Activated CD4-positive, alpha-beta T cell treated with anti-CD3 and anti-CD28 coated beads for 48 hours (primary cell): ENCODE measurements at places on chromosomes 5 and 9.

- DNase-seq = no peak
Measured at GRCh38 chr5:147452165-147452811, 57.6 kb downstream of the DPYSL3 start.

GRCh38 chr9:37575511-37575914 lies 667 bp downstream of the FBXO10 start:
- DNase-seq = no peak

- DNase-seq = no peak
Measured at GRCh38 chr9:6938447-6938846, 180.7 kb downstream of the KDM4C start.

GRCh38 chr5:126385524-126386502 lies 37.4 kb upstream of the GRAMD2B start:
- no peak for DNase-seq

DNA sequence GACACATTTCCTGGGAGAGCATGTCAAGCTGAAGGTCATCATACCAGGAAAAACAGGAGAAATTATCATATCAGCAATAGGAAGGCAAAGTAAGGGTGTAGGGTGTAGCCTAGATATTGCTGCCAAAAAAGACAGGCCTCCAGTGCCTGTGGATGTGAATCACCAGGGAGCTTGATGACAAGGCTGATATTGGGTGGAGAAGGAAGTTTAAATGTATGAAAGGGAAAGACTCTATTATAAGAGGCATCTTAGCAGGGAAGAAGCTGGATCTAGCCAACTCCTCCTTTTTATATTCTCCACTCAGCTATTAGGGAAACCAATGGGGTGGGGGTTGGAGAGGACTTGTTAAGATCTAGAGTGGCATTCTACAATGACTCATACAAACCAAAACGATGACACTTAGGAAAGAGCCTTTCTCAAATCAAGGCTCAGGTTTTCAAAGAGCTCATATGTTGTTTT lies 13.4 kb upstream of the TXNDC8 start:
- DNase-seq = no peak

- no peak for DNase-seq
Measured at GRCh38 chr5:102853680-102854079, 98.6 kb downstream of the PAM start.

DNA sequence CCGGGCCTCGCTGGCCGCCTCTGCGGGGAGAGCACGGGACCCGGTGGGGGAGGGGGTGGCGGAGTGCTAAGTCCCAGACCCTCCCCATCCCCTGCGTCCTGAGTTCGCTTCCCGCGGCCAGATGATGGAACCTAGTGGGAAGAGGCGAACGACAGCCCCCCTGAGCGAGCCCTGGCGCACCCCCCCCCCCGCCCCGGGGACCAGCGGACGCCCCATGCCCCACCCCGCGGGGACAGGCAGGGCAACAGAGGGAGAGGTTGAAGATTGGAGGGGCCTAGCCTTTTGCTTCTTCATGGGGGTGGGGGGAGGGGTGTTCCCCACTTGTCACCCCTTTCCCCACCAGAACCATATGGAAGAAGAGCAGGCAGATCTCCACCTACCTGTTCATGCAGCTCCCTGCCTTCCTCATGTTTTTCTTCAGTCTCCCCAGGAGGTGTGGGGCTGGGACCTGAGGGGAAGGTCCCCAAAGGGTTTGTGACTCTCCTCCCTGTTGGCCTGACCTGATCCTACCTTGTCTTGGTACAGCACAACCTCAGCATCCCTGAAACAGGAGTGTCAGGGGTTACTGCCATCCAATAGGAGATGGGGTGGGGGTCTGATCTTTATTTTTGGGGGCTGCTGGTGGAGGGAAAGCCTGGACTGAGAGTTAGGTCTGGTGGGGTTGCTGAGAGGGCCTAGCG lies 485 bp downstream of the FAM53C start:
- DNase-seq = peak; percentile 18

GRCh38 chr5:77168879-77169244 lies 41.6 kb upstream of the PDE8B start:
- no peak for DNase-seq

GRCh38 chr5:76337953-76338451 lies 65.1 kb upstream of the IQGAP2 start:
- DNase-seq = peak; percentile 44

DNA sequence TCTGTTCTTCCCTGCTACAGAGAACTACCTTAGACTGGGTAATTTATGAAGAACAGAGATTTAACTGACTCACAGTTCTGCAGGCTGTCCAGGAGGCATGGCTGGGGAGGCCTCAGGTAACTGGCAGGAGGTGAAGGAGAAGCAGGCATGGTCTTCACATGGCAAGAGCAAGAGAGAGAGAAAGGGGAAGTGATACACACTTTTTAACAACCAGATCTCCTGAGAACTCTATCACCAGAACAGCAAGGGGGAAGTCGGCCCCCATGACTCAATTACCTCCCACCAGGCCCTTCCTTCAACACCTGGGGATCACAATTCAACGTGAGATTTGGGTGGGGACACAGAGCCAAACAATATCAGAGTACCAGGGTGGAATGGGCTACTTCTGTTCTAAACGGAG lies 766.8 kb downstream of the TLE1 start:
- no peak for DNase-seq

- DNase-seq = no peak
Measured at GRCh38 chr9:114431003-114431402, 43.2 kb upstream of the AKNA start.

DNA sequence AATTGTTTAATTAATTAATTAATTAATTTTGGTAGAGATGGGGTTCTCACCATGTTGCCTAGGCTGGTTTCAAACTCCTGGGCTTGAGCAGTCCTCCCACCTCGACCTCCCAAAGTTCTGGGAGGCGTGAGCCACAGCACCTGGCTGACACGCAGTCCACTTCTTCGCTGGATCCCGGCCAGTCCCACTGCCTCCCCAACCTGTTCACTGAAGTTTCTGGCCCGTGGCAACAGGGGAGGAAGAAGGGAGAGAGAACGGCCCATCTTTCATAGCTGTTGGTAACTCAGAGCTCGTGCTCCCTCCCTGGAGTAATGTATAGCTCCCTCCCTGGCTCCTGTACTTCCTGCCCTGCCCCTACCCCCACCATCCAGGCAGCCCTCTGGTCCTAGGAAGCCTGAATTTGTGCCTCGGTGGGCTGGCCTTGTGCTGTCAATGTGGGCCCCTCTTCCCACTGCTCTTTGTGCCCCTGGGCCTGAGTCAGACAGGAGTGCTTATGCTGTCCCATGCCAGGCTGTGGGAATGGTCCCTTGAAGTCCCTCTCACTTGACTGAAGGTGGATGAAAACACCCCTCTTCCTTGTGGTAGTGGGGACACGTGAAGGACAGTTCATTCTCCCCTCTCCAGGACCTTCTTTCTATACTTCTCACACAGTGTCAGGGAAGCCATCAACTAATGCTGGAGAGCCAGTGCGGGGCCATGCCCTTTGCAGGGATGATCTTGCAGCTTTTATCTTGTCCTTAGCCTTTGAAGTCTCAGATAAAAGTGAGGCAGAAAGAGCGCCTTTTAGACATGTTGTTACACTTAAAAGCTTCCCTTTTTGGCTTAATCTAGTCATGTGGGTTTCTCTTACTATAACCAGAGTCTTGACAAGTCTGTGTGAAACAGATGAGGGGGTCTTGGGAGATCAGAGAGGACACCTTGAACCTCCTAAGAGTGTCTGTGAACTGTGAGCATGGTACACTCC lies 38.1 kb downstream of the ANGPTL2 start:
- no peak for DNase-seq

GRCh38 chr9:95142315-95142714 lies 175.2 kb downstream of the FANCC start:
- no peak for DNase-seq

- no peak for DNase-seq
Measured at GRCh38 chr5:171055875-171056454, 194.1 kb downstream of the RANBP17 start.

GRCh38 chr5:75567710-75568109 lies 43.5 kb upstream of the ANKDD1B start:
- DNase-seq = peak; percentile 21

DNA sequence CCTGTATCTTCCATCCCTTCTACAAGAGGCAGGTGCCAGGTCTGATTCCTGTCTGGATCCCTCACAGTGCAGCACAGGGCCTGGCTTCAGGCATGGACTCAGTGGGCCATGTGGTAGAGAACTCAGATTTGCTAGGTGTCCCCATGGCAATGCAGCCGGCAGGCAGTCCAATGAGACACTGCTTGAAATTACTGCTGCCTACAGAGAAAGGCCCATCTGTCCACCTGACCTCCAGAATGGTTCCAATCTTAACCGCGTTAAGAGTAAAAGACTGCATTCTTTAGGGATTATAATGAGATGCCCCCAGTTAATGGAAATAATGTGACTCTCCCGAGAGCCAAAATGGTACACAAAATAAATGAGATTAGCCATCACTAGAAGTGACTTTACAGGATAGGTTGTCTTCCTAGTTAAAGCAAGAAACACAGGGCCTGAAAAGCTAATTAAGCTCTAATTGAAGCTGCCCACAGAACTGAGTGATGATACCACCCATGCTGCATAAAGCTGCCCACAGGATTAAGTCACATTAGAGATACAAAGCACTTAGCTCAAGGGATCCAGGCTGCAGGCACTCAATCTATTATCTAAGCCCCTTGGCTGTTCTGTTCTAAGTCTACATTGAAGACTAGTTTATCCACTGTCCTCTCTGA lies 11.4 kb downstream of the FAM193B start:
- no peak for DNase-seq

GRCh38 chr9:72588336-72588735 lies 66.9 kb downstream of the TMC1 start:
- DNase-seq = no peak

DNA sequence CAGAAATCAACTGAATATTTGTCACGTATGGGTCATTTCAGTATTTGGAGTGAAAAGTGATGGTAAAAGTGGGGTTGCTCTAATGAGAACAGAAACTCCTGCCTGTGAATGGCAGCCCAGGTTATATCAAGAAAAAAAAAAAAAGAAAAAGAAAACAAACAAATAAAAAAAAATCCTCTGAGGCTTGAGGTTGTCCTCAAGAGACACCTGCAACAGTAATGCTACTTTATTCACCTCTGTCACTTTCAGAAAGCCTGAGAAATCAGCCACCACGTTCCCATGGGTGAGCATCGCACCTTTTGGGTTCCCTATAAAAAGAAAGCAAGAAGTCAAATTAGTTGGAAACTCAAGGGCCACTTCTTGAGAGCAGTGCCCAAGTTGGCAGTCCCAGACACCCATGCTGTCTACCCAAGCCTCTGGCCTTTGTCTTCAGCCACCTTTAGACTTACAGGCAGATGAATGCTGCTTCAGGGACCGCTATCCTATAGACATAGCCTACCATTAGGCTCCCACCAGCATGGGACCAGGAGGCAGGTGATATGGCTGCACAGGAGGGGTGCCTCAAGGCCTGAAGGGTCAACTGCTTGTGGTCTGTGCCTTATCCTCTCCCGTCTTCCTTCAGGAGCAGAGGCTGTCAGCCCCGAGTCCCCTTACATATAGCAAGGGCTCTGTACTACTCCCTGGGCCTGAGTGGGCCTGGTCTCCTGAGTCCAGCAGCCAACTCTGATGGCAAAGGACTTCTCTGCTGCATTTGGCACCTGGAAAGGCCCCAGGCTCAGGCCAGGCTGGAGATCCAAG lies 31.1 kb upstream of the MEIKIN start:
- no peak for DNase-seq

DNA sequence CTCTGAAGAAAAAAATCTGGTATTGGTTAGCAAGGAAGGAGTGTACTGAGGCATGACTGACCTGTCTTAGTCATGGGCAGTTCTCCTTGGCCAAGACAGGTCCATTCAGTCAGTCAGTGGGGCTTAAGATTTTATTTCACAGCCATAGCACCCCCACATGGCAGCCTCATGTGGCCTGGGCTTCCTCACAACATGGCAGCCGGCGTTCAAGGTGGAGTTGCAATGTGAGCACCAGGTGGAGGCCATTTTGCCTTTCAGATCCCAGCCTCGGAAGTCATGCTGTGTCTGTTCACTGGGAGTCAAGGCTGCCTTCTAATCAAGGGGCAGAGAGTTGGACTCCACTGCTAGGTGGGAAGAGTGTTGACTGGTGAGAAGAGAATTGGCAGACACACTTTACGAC lies 10.3 kb upstream of the CARD19 start:
- peak; percentile 0 for DNase-seq

DNA sequence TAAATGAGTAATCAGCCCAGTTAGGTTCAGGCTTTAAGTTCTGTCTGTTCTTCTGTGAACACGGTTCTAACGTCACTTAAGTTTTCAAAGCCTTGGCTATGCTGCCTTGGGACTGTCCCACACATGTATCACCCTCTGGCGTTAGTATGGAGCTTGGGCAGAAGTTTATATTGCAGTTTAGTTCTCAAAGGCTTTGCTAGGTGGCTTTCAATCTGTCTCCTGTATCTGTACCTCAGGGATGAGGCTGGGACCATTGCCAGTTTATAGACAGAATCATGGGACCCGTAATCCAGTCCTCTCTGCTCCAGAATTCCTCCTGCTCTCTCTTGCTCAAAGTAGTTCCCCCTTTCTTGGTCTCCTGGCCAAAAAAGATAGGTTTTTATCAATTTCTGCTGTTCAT lies 12.1 kb downstream of the C9orf40 start:
- no peak for DNase-seq

- no peak for DNase-seq
Measured at GRCh38 chr5:80503641-80504040, 15.7 kb downstream of the FAM151B start.

GRCh38 chr5:55219770-55220169 lies 7.3 kb downstream of the MCIDAS start:
- no peak for DNase-seq

DNA sequence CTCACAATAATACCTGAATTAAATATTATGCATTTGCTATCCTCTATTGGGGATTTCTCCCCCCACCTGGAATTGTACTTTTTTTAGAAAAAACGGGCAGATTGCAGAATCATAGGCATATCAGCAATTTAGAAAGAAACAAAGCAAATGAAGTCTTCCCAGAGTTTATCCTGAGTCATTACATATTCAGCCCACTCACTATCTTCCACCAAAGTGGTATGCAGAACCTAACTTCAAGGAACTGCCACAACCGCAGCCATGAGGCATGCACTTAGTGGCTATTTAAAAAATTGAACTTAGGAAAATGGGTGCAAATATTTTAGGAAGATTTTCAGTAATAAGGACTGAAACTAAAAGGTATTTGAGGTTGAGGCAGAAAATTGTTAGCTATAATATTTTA lies 48.6 kb downstream of the UBAP1 start:
- no peak for DNase-seq

GRCh38 chr9:84652496-84653120 lies 16.9 kb upstream of the NTRK2 start:
- no peak for DNase-seq

GRCh38 chr5:61811052-61811451 lies 479.0 kb downstream of the ZSWIM6 start:
- DNase-seq = no peak

DNA sequence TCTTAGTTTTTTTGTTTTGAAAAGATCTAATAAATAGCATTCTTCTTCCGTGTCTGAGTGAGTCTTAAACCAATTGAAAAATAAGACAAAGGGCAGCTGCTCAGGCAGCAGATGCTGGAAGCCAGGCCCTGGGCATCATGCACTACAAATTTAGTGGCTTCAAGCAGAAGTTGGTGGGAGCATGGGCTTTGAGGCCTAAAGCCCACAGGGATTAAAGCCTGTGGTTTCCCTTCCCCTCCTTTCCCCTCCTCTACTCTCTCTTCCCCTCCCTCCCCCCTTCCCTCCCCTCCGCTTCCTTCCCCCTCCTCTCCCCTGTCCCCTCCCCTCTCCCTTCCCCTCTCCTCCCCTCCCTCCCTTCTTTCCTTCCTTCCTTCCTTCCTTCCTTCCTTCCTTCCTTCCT lies 20.1 kb upstream of the KIF4B start:
- DNase-seq = no peak

GRCh38 chr5:138972836-138973235 lies 97.7 kb upstream of the LRRTM2 start:
- no peak for DNase-seq
